ENCODE measurements at places on chromosomes 4 and X.

GRCh38 chr4:125639182-125639621 lies 324.4 kb downstream of the FAT4 start:
- no peak for DNase-seq

- no peak for DNase-seq
Measured at GRCh38 chr4:14364953-14365536, 637.2 kb upstream of the CPEB2 start.

DNA sequence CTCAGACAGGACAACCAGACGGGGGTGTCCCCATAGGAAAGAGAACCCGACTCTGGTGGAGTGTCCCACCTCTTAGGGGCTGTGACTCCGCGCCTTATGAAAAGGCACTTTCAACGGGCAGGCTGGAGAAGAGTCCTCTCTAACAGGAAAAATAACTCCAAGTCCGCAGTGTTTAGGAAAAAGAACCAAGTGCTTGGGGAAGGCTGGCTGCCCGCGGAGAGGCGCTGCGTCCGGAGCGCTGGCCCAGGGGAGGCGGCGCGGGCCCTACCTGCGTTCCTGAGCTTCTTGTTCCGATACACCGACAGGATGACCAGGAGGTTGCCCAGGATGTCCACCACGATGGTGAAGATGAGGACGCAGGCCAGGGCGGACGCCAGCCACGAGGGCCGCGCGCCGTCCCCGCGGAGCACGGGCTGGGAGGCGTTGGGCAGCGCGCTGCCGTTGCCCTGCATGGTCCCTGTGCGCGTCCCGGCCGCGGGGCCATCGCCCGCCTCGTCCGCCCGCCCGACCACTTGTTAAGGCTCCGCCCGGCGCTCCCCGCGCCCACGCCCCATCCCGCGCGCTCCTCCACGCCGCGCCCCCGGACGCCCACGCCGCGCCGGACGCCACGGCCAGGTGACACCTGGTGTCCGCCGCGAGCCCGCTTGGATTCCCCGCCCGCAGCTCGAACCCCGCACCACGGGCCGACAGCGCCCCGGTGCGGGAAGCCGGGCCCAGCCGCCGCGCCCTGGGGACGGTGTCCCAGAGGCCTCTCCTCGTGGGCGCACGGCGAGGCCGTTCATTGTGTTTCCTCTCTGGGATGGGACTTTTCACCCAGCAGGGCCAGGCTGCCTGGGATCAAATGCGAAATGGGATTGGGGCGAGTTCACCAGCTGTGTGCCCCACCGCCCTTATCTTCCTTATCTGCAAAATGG lies at the start of gene MTNR1A:
MTNR1A (minus strand) TSS at position 654 of the 914 bp plus-strand sequence; CDS start at position 452, 202 bp downstream.
- no peak for DNase-seq

DNA sequence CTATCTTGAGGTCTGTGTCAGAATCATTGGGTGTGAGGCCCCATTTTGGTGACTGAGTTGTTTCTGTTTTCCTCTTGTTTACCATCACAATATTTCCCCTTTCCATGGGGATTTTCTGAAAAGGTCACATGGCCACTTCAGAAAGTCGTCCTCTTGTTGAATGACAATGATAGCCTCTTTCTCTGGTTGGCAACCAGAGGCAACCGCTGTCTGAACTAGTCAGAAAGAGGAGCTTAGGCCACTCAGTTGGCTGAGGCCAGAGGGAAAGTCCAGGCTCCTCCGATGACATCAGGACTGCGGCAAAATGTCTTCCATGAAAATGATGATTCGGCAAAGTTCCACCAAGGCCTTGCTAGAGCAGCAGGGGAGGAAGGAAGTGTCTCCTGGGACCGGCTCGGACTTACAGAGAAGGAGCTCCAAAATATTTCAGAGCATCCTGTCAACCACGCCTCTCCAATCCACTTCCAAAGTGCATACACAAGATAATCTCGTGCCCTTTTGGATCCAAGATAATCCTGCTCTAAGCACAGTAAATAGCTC lies 19.1 kb upstream of the RBM47 start:
- DNase-seq, result no peak

DNA sequence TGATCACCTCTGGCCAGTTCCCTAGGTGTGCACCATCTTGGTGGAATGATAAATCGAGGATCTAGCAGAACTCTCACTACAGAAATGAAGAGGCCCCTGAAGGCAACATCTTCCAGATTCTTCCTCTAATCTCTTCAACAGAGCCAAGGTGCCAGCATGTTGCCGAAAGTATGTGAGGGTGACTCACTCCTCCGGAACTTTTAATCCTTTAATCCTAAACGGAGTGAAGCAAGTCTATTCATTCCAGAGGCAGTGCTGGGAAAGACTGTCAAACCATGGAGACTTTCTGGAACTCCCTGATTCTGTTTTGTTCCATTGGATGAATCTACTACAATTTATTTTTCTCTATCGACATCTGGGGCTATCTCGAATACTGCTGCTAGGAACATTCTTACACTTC lies 68.7 kb downstream of the SUPT20HL2 start:
- DNase-seq, result no peak

- no peak for DNase-seq
Measured at GRCh38 chr4:92970996-92971395, 667.2 kb downstream of the GRID2 start.

- no peak for DNase-seq
Measured at GRCh38 chrX:68939868-68940267, 111.0 kb downstream of the EFNB1 start.

GRCh38 chr4:185361872-185362271 lies 33.9 kb downstream of the LRP2BP start:
- no peak for DNase-seq

Measured in stimulated activated CD4-positive, alpha-beta T cell treated with anti-CD3 and anti-CD28 coated beads, Interleukin-15, amount 100 ng/mL, for 1 hour (primary cell).